ENCODE measurements at places on chromosomes 3 and 15.

DNA sequence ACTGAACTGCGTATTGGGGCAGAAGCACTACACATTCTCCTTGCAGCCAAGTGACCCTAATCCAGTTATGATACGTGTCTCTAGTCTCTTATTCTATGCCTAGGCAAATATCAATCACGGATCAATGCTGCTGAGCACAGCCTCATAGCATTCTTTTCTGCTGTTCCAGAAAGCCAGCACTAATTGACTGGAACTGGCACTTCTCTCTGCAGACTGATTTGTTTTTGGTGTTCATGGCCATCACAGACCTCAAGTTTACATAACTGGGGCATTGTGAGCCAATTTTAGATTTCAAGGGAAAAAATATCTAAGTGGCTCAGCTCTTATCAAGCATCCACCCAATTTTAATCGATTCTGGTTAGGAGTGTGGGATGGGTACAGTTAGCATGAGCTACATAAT, 37.9 kb downstream of the GLDN start:
- no peak for DNase-seq

DNA sequence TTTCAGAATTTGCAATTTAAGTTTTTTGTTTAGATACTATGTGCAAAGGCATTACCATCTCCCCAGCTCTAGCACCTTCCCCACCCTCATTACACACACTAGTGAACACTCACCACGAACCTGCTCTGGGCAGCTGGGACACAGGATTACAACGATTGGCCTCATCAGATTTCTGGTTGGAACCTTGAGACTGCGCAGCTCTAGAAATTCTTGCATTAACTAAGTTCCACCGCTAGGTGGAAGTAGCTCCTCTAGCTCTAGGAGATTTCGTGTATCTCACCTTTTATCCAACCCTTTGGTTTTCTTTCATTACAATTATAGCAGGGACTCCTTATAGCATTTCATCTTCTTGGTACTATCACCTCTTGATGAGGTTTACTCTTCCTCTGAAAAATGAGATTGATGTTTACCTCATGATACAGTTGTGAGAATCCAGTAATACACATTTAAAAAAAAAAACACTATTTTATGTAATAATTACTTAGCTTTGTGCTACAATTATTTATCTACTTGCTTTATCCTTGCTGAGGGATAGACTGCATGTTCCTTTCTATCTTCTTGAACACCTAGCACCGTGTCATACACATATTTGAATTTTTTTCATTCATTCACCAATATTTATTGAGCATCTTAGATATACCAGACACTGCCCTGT, 28.7 kb upstream of the PLOD2 start:
- no peak for DNase-seq

DNA sequence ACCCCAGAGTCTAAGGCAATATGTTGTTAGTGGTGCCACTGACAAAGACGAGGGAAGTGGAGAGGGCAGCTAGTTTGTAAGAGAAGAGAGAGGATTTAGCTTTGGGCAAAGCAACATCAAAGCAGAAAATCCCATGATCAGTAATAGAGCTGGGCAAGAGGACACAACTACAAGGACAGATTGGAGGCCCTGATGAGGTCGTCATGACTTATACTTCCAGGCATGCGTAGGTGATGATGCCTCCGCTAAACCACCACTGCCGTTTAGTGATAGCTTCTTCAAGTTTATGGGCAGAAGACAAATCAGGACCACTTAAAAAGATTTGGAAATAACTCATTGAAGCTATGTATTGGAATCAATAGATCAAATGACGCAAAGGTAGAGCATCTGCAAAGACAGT, 2.6 kb downstream of the HRG start:
- no peak for DNase-seq

- no peak for DNase-seq
These were observed 1012.2 kb upstream of the CADM2 start for GRCh38 chr3:83946554-83946953.

DNA sequence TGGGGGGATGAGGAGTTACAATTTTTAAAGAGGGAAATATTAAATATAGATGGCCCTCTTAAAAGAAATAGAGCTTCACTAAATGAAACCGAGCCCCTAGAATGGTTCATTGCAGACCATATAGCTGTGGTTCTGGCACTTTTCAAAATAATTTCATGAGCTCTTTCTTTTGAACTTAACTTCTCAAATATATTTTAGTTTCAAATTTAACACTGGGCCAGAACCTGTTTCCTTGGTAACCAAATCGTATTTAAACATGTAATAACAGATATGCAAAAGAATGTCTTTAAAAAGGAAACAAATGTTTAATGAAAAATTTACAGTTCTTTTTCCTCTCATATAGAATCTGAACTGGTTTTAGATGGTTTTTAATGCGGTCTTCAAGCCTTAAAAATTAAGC, 20.1 kb downstream of the ZBTB38 start:
- DNase-seq, result no peak

DNA sequence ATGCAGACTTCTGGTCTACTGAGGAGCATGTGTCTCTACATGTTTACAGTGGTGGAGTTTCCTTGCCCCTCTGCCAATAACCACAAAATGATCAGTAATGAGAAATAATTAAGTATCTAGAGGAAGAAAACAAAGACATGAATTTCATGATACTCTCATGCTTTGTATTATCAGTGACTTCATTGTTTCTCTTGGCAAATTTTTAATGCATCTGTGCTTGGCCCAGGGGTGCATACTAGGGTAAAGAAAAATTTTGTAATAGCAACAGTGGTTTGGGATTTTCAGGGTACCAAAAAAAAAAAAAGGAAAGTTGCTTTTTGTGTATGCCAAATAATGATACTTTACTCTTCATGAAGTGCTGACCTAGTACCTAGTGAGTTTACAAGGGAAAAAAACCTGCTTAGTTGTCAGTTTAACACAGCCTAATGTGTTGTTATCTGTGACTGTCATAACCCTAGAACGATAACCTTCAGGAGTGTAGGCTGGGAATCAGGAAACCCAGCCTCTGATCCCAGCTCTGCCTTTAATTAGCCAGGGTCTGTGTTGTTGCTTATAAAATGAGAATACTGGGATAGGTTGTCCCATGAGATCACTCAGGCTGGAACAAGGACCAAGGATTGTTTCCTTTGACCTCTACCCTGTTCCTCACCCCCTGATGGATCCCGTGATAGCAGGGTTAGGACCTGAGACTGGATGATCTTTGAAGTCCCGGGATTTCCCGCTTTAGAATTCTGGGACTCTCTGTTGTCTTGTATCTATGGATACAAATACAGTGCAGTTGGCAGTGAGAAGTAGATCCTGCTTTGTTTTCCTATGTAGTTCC, 117.5 kb downstream of the CMSS1 start:
- no peak for DNase-seq

Measured in anterior cingulate cortex (tissue), 58 donors.